ENCODE measurements at places on chromosomes 6 and 20.

GRCh38 chr6:48671505-48671904, 560.5 kb upstream of the PTCHD4 start:
- no peak for DNase-seq

DNA sequence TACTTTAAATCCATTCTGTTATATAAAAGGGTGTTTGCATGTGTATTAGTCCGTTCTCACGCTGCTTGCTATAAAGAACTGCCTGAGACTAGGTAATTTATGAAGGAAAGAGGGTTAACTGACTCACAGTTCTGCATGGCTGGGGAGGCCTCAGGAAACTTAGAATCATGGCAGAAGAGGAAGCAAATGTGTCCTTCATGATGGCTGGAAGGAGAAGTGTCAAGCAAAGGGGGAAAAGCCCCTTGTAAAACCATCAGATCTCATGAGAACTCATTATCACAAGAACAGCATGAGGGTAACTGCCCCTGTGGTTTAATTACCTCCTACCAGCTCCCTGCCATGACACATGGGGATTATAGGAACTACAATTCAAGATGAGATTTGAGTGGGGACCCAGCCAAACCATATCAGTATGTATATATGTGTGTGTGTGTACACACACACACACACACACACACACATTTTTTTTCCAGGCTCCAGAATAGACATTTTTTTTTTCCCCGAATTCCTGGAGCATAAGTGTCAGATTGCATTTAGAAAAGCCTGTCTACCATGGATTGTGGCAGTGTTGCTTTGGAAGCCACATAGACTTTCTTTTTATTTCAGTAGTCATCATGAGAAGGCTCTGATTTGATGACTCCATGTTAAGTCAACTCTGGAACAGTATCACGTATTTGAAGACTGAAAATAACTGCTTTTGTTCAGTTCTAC, 31.5 kb downstream of the KDM1B start:
- DNase-seq = no peak

DNA sequence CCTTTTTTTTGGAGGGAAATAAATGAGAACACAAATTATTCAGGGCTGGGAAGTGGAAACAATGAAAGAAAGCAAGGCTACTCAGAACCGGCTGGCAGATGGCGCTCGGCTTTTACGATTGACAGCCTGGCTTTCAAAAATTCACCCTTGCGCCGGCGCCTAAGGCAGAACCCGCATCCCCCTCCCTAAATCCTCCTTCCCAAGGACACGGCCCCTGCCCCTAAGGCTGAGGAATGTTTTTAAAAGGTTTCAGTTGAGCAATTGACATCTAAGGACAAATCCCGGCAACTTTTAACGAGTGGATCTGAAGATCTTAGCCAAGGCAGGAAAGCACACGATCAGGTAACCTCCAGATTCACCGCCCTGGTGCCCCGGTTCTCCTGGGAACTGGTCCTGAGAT, 16.3 kb downstream of the GNAS start:
- no peak for DNase-seq

DNA sequence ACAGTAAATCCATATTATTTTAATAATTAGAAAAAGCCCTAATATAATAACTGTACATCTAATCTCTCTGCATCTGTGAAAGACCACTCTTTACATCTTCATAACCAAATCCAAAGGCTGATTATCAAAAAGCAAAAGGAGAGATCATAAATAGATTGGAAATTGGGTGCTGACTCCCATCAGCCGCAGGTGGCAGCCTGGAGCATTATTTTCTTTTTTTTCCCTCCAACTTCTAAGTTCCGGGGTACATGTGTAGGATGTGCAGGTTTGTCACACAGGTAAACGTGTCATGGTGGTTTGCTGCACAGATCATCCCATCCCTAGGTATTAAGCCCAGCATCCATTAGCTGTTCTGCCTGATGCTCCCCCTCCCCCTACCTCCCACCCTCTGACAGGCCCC, 30.5 kb downstream of the LRP11 start:
- no peak for DNase-seq
